ENCODE measurements at places on chromosomes 13 and 19.

DNA sequence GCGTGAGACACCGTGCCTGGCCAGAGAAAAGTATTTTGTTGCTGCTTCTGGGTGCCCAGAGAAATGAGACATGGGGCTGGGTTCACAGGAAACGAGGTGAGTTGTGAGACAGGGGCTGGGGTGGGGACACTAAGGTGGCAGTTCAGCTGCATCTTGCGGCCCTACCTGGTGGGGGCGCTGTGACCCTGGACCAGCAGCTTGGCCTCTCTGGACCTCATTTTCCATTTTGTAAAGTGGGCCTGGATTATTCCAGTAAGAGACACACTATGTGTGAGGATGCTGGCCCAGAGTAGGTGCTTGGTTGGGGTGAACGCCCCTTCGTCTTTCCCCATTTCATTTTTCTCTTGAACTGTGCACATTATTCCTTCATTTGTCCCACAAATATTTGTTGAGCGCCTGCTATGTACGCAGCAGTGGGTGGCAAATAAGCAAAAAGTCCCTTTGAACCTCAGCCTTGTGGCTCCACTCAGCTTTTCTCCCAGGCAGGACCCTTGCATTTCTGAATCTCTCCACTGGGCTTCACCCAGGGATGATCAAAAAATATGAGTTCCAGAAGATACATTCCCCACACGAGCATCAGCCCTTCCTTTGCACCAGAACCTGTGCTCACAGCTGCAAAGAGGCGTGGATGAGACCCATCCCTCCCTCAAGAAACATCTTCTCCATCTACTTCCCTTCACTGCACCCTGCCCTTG lies 26.6 kb upstream of the OR10H1 start:
- DNase-seq: no peak

GRCh38 chr19:36638862-36639510 lies 27.7 kb downstream of the ZNF461 start:
- DNase-seq: no peak

DNA sequence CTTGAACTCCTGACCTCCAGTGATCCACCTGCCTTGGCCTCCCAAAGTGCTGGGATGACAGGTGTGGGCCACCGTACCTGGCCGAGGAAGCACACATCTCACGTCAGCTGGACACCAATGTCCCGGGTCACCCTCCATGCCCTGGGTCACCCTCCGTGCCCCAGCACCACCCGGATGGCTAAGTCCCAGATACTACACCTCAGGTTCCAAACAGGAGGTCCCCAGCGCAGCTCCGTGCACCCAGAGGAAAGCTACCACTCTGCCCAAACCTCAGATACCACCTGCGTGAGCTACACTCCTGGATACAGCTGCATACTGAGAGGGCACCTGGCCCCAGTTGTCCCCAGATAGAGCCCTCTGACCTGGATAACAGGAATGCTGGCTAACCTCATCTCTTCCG lies 14.0 kb downstream of the LRRC4B start:
- DNase-seq: no peak

DNA sequence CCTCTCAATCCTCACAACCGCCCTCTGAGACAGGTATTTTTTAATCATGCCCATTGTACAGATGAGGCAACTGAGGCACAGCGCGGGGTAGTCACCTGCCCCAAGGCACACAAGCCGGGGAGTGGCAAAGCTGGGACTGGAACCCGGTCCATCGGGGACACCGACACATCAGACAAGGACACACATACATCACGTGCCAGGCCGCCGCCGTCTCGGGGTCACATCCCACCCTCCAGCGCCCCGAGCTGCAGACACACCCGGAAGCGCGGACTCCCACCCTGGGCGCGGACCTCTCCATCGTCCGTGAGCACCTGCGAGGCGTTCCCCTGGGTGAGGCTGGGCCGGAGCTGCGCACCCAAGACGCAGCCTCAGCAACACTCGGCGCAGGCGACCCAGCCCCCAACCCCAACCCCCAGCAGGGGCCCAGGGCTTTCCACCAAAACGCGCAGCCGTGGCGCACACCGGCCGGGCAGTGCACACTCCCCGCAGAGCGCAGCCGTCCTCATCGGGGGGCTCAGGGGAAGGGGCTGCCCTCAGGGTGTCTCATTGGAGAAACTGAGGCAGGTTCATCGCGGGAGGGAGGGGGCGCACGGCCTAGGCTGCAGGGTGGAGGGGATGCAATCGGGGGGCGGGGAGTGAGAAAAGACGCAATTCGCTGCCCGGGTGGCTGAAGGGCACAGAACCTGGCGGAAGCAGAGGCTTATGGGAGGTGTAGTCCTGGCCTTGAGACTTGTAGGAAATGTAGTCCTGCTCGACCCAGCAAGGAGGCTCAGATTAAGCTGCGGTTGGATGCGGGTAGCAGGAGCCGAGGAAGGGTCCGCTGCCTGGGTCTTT lies 1.9 kb upstream of the LMTK3 start:
- no peak for DNase-seq

GRCh38 chr19:3823350-3823713 lies 37.2 kb upstream of the MATK start:
- no peak for DNase-seq

DNA sequence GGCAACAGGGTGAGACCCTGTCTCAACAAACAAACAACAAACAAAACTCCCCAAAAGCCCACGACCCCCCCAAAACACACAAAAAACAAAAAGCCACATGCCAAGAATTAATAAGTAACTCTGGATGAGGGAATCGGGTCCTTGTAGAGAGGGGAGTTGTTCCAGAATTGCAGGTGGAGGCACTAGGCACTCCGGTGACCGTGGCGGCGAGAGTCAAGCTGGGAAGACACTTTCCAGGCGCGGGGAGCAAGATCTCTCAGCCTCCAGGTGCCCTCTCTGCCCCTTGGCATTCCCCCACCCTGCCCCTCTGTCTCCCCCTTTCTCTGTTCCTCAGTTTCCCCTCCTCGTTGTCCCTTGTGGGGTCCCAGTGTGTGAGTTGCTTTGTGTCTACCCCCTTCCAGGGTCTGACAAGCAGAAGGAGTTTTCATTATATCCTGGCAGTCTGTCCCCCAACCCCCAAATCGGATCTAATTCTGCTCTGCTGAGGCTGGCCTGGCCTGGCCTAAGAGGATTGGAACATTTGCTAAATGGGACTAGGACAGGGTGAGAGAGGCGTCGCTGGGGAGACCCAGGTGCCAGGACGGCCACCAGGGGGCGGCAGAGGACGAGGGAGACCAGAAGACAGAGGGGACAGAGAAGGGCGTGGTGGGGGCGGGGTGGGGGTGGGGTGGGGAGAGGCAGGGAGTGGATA lies 8.3 kb upstream of the CRX start:
- no peak for DNase-seq

DNA sequence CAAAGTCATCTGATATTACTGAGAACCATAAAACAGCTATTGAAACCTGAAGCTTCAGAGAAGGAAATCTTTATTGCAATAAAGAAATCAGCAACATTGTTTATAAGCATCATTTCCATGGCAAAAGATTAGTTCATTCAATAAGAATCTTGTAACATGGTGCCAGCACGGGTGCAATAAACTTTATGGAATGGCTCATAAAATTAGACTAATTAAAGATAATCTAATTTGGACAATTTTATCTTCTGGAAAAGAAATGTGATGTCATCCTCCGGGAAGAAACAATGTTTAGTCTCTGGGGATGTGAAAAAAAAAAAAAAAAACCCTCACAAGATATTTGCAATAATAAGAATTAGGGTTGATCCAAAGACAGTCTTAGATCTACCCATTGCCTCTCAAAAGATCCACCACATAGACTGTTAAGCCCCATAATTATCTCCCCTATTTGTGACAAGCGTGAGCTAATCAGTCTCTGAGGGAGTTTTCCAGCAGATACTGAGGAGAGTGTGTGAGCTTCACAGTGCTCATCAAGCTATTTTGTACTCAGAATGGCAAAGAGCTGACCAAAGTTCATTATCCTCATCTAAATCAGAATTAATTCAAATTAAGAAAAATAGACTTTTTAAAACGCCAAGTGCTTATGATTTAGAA lies 297.0 kb upstream of the EDNRB start:
- DNase-seq: no peak

GRCh38 chr13:112204346-112205327 lies 137.7 kb downstream of the SOX1 start:
- DNase-seq: no peak

- DNase-seq: no peak
Measured at GRCh38 chr13:74082741-74083160, 51.5 kb downstream of the KLF12 start.

- DNase-seq: no peak
Measured at GRCh38 chr19:11321191-11322126, 18.0 kb downstream of the RAB3D start.

GRCh38 chr13:72565893-72566292 lies 161.5 kb downstream of the MZT1 start:
- DNase-seq: no peak

- DNase-seq: no peak
Measured at GRCh38 chr13:25683056-25683455, 311.3 kb downstream of the ATP8A2 start.

Data from HS-5 (cell line).